ENCODE measurements at places on chromosomes 13 and 19. TPM values are rescaled to one million over a fixed set of nuclear protein-coding genes. Genes with fewer than 3 reads are reported as not detected.

DNA sequence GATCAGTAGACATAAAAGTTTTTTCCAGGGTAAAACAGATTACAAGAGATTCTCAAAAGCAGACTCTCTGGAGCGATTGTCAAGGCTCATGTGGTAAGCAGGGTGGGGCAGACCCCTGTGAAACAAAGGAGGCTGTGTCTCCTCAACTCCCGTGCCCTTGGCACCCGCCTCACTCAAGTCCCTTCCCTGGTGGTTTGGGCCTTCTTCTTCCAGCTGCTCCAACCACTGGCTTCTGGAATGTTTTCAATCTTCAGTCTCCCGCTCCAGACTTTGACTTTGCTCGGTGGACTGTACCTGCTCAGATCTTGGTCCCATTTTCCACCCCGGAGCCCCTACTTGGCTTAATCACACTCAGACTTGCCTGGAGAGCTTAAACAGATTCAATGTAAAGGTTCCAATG, 74.8 kb upstream of the STK24 start:
- no peak overlapping the region for H3K4me3 ChIP-seq
- DNase-seq, result no peak
- no peak overlapping the region for H3K27ac ChIP-seq
- H3K36me3 ChIP-seq, result no peaks in the 10 kb centered on the region

DNA sequence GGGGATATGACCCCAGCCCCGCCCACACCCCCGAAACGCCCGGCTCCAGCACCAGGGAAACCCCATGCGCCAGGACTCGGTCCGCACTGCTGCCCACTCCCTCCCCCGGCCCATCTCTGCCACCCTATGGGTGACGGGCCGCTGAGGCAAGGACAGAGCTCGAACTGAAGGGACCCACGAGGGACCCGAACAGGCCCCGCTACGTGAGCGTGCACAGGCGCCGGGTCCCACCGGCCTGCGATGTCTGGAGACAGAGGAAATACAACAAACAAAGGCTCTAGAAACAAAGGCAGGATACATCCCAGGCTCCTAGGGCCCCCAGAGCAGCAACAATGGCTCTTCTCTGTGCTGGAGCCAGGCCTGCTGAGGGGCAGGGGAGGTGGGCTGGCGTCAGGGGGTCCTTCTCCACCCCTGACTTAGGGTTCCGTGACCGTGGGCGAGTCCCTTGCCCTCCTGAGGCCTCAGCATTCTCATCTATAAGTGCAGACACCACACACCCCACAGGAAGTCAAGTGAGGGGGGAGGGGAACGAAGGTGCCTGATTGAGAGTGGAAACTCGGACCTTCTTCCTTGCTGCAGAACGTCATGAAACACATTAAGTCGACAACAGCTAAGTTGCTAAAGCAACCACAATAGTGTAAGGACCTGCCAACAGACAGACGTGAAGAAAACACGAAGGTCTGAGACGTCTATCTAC, 3.1 kb downstream of the ABHD17A start:
- peaks cover 32% of the 10 kb centered on the region for H3K4me1 ChIP-seq
- peak overlapping the region; percentile 34 for H3K27ac ChIP-seq
- H3K27me3 ChIP-seq, result no peaks in the 10 kb centered on the region
- no peak for DNase-seq
- no peaks in the 10 kb centered on the region for H3K36me3 ChIP-seq
- H3K4me3 ChIP-seq, result peak overlapping the region; percentile 95

DNA sequence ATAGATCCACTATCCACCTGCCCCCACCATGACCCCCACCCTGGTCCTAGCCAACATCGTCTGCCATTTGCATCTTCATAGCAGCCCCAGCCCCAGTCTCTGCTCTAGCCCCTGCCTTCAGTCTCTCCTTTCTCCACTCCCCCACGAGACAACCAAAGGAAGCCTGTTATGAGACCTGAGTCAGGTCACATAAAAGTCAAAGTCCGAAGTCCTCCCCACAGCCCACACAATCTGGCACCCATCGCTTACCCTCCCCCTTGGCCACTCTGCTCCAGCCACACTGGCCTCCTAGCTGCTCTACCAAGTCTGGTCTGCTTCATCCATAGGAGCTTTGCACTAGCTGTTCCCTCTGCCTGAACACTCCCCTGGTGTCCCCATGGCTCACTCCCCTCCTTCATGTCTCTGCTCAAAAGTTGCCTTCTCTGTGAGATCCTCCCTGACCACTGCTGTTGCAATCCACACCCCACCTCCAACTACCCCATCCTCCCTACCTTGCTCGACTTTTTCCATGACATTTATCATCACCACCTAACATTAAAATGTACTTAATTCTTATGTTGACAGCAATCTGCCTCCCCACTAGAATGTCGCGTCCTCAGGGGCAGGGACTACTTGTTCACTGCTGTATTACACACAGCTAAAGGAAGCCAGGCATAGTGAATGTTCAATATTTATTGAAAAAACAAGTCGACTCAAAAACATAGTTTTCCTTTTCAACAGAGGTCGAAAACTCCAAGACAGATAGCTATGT, 1.2 kb upstream of the PLEKHG2 start:
- peak overlapping the region; percentile 94 for H3K4me3 ChIP-seq
- no peak for DNase-seq
- H3K4me1 ChIP-seq, result peaks cover 51% of the 10 kb centered on the region
- H3K36me3 ChIP-seq, result peaks cover 4% of the 10 kb centered on the region
- H3K27me3 ChIP-seq, result peaks cover 1% of the 10 kb centered on the region
- H3K27ac ChIP-seq, result peak overlapping the region; percentile 87

DNA sequence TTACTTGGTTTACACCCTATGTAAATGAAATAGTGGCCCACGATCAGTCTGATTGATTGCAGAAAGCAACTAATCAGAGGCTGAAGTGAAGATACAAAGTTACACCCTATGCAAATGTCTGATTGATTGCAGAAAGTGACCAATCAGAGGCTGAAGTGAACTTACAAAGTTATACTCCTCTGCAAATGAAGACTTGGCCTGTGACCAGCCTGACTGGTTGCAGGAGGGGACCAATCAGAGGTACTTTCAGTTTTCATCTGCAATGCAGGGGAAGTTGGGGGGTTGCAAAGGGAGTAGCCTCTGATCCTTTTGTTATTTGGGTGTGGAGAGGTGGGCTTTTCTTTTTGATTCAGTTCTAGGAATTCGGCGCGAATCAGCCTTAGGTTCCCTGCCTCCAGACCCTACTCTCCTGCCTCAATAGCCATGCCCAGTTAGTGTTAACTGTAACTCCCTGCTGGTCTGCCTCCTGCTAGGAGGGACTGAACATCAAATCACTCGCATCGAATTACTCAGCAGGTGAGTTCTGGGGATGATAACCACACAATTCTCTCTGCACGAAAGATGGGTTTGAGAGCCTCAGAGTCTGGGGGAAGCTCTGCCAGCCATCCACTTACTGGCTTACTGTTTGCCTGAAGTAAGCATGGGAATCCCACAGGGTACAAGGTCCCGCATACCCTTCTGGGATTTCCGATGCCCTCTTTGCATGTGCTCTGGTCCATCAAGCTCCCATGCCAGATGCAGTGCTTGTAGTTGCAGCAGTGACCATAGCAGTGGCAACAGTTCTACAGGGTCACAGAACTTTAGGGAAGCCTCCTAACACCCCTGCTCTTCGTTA, 7.5 kb downstream of the ARL11 start:
- H3K27ac ChIP-seq, result no peak overlapping the region
- H3K36me3 ChIP-seq, result no peaks in the 10 kb centered on the region
- no peaks in the 10 kb centered on the region for H3K27me3 ChIP-seq
- no peaks in the 10 kb centered on the region for H3K4me1 ChIP-seq
- no peak for DNase-seq

GRCh38 chr19:3186160-3186688, 494 bp downstream of the NCLN start:
- peaks cover 4% of the 10 kb centered on the region for H3K36me3 ChIP-seq
- H3K4me3 ChIP-seq, result peak overlapping the region; percentile 81
- peaks cover 9% of the 10 kb centered on the region for H3K4me1 ChIP-seq
- no peaks in the 10 kb centered on the region for H3K27me3 ChIP-seq
- DNase-seq, result no peak

DNA sequence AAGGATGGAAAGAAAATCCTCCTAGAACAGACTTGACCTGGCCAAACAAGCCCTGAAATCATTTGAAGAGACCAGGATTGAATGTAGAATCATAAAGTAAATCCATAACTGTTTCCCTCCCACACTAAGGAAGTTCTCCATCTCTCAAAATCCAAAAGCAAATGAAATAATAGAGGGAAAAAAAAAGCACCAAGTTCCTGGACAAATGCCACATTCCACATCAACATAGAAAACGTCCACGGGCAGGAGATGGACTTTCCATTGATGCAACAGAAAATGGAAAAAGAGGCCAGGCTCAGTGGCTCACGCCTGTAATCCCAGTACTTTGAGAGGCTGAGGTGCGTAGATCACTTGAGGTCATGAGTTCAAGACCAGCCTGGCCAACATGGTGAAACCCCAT, 56.2 kb downstream of the INSR start:
- H3K4me3 ChIP-seq, result no peak overlapping the region
- DNase-seq, result no peak
- peaks cover 15% of the 10 kb centered on the region for H3K4me1 ChIP-seq
- H3K27me3 ChIP-seq, result no peaks in the 10 kb centered on the region
- peak overlapping the region; percentile 69 for H3K27ac ChIP-seq

AMER2 gene
- 0.57 TPM for total RNA-seq

ARL11 gene
- 0.20 TPM for total RNA-seq

WDR62 gene
- 5.9 TPM for total RNA-seq

ZNF558 gene
- total RNA-seq, result 83.7 TPM

CCDC70 gene
- not detected for total RNA-seq
